ENCODE measurements at places on chromosomes 3 and 15.

DNA sequence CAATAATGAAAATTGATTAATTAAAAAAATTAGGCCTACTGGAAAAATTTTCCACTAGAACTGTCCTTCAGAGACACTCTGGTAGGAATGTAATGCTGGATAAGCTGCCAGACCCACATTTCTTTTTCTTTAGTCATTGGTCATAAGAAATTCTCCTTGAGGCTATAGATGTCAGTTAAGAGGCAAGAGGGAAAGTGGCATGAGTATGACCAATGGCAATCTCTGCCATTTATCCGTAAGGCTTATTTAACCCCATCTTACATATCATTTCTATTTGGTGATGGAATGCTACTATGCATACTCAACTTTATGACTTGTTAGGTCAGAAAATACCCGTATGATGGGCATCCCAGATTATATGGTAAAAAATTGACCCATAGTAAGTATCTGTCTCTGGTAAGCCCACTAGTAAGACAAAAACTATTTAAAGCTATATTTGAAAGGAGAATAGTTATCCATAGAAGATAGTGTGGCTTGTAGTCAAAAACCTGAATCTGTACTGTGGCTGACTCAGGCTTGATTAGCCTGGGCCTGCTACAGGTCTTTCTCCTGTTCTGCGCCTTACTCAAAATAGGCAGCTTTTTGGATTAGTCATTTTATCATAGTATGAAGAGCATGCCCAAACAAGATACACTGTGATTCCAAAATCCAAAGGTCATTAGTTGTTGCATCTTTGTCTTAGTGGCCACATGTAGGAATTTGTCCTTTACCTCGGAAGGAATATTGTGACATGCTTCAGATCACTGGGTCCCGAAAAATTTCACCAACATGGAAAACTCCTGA, 314.7 kb downstream of the PYDC2 start:
- DNase-seq = no peak

DNA sequence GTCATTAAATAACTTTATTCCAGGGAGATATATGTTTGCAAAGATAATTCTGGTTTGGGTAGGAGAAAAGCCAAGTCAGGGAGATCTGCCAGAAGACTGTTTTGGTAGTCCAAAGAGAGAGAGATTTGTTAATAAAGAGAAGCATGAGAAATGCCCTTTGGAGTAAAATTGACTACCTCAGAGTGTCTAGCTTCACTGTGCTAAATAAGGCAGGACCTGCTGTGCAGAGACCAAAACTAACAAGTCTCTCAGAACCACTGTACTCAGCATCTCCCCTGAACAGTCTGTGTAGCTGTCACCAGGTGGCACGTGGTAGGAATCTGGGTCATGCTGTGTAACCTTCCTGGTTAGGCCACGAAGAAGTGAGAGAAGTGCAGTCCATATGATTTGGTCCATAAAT, 31.6 kb upstream of the SLC35G2 start:
- no peak for DNase-seq

DNA sequence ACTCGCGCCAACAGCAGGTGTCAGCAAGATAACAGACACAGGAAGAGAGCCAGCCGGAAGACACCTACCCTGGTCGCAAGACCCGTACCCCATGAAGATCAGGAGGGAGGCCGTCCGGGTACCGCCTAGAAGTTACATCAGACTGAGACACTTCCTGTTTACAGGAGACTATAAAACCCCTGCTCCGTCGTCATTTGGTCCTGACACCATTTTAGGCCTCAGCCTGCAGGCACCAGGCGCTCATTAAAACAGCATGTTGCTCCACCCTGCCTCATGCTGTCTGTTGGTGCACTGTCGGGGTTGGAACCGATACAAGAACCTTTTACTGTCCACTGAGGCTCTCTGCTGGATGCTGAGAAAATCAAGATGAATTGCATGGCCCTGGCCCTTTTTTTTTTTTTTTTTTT, 15.6 kb upstream of the PRTG start:
- no peak for DNase-seq

DNA sequence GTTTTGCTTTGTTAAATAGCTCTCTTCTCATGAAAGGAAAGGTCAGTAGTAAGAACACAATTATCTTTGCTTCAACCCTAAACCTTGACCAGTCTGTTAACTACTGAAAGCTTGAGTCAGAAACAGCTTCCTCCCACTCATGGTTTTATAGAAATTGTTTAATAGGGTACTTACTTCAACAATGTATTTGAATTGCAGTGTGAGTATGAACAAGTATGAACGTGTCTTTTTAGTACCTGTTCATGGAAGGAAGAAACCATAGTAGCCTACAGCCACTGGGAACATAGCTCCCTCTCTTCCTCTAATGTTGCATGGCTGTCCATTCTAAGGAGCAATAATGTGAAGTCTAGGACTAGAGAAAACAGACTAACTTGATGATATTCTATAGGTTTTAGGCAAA, 311.0 kb downstream of the MCTP2 start:
- DNase-seq = no peak

- DNase-seq = no peak
These were observed 4.5 kb upstream of the SCG5 start for GRCh38 chr15:32636908-32637567.

DNA sequence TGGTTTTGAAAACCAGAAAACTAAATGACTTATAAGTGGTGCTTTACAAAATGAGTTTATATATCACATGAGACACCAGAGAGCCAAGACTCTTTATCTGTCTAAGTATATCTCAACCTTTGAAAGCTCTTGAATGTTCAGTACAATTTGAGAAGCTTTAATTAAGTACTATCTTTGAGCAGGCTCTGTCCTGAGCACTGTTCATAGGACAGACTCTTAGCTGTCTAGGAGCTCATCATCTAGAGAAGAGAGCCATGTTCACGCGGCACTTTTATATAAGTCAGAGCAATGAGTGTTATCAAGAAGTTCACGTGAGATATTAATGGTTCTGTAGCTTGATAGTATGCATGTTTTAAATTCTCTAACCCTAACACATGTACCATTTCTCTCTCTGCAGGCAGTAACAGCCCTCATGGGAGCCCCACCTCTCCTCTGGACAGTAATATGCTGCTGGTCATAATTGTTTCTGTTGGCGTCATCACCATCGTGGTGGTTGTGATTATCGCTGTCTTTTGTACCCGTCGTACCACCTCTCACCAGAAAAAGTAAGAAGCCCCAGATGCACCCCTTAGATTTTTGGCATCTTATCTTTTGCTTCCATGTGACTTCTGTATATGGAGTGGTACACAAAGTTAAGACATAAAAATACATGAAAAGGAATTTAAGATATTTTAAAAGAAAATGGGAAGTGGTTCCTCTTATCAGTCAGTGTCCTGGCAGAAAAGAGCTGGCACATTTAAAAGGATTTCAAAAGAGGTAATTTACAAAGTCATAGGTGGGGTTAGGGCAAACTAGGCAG, 86.0 kb downstream of the HCN4 start:
- no peak for DNase-seq

GRCh38 chr3:55655544-55655943, 168.4 kb upstream of the WNT5A start:
- no peak for DNase-seq

GRCh38 chr3:5317557-5317956, 130.1 kb downstream of the EDEM1 start:
- no peak for DNase-seq

- DNase-seq = no peak
These were observed 75.2 kb downstream of the LYSMD4 start for GRCh38 chr15:99657996-99658395.

DNA sequence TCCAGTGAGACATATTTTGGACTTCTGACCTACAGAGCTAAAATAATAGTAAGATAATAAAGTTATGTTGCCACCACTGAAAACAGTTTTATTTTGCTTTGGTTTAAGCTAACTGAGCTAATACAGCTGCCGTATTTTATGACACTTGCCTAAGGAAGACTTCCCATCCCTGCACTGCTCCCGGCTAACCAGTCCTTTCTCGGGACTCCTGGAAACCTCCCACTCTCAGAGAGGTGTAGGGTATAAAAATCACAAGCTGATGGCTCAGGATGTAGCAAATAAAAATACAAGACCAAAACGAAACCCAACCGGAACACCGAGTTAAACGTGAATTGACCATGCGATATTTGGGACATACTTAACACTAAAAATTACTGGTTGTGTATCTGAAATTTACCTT, 448 bp upstream of the KBTBD12 start:
- DNase-seq = no peak

GRCh38 chr3:23547905-23548650, 257.7 kb upstream of the UBE2E1 start:
- DNase-seq = no peak

DNA sequence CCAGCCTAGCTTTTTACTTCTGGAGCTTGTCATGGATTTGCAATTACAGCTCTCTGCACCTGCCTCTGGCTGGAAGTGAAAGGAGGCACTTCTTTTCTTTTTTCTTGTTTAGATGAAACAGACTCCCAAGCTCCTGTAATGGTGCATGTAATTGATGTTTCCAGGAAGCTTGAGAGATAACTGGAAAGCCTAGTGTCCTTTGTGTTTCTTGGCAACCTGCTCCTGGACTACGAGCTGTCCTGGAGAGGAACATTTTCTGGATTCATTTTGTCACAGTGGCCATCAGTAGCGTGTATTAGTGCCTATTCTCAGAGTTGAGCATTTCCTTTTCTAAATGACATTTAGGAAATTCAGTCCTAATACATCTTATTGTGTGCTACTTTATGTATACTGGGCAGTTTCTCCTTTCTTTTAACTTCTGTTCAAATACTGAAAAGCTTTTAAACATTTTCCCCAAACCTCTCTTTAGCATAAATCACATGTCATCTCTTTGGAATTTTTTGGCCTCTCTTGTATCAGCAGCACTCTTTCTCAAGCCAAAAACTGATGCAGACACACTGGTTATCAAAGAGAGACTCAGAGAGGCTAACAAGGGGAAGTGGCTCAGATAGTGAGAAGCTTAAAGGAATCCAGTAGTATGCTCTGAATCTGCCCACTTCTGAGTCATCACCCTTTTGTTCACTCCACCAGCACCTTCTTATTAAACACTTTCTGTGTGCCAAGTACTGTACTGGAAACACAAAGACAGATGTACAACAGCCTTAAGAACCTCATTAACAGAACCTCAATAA, 62.6 kb upstream of the SLC2A2 start:
- no peak for DNase-seq

GRCh38 chr3:81580355-81580754, 181.1 kb downstream of the GBE1 start:
- DNase-seq = no peak

DNA sequence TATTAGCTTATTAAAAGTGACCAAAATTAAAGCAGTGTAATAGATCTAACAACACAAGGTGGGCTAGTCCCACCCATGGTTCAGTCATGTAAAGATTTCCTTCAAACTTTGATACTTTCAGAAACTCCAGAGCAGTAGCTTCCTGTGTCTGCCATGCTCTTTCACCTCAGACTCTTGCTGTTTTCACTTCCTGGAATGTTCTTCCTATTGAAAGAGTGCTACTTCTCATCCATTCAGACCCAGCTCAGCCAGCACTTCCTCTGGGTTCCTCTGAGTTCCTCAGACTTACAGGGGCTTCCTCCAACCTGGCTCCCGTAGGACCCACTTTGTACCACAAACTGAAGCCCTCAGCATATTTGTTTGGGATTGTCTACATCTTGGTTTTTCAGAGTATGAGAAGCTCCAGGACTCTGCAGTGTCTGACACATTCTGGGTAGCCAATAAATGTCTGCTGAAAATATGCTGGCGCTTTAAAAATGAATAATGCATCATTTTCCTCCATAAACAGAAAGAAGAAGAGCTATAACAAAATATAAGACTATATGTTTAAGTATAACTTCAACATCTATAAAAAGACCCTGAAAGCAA, 18.0 kb downstream of the NCEH1 start:
- no peak for DNase-seq
